Coronary artery (tissue), 2 donors: ENCODE measurements at places on chromosomes 7 and 10.

DNA sequence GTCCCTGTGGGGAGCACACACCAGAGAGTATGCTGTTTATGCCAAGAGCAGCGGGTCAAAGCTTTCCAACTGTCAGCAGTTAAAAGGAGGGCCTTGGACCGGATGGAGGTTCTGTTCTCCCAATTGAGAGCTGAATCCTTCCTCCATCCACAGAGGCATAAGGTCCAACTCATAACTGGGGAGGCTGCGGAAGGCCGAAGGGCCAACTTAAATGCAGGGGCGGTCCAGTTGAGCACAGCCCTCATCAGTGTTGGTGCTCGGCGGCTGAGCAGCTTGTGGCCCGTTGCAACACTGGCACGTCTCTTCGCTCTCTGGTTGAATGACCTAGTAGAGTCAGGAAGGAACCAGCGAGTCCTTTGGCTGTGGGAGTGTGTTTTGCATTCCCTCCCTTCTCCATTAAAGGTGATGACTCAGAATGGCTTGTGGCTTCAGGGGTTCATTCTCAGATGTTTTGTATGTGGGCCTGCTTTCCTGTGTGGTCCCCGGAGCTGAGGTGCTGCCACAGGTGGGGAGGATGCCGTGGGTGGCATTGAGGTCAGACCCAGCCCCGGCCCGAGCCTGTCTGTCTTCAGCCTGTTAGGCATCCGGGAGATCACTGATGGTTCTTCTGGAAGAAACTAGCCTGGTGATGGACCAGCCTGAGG, 44.8 kb upstream of the DMBT1 start:
- no peak for DNase-seq

DNA sequence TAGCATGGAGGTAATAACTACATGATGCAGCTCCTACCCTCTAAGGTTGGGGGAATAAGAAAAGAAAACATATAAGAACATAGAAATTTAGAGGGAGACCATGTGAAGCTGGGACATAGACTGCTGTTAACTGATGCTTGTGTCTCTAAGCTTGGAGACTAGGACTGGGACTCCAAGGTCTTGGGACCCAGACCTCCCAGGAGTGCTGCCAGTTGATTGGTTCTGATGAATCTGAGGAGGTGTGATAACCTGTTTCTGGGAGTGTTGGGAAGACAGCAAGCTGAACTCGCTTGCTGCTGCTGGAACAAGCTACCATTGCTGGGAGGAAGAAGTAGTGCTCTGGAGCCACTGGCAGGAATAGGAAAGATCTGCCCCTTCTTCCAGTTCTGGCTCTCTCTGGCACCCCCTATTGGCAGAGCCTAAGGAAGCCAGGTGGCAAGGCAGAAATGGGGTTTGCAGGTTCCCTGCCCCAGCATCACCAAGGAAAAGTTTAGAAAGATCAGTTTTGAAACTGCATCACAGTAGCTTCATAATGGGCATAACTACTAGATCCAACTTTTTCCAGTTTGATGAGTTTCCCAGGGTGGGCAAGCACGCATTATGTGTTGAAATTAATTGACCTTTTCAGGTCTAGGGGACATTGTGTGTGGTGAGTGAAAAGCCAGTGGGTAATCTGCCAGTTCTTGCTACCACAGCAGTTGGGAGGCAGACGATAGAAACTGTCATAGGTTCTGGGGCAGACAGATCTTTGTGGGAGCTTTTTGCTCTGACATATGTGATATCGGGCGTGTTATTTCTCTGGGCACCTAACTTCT, 140.7 kb downstream of the SND1 start:
- DNase-seq = no peak

DNA sequence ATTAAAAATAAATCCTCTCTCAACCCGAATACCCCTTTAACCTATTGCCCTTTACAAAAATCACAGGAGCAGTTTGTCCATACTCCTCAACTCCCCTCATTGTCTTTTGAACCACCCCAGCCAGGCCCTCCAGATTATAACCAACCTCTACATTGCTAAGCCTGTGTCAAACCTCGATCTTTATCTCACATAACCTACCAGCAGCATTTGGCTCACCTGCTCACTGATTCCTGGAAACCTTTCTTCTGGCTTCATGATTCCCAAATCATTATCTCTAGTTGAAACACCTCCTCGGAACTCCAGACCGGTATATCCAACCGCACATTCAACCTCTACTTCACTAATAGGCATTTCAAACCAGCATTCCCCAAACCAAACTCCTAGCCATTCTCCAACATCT, 11.8 kb downstream of the SEC61G start:
- no peak for DNase-seq

GRCh38 chr10:95333997-95334804, 43.4 kb upstream of the PDLIM1 start:
- peak; percentile 90 for DNase-seq

- DNase-seq = no peak
Observed at GRCh38 chr10:30811276-30812017, 181.9 kb upstream of the LYZL2 start.

DNA sequence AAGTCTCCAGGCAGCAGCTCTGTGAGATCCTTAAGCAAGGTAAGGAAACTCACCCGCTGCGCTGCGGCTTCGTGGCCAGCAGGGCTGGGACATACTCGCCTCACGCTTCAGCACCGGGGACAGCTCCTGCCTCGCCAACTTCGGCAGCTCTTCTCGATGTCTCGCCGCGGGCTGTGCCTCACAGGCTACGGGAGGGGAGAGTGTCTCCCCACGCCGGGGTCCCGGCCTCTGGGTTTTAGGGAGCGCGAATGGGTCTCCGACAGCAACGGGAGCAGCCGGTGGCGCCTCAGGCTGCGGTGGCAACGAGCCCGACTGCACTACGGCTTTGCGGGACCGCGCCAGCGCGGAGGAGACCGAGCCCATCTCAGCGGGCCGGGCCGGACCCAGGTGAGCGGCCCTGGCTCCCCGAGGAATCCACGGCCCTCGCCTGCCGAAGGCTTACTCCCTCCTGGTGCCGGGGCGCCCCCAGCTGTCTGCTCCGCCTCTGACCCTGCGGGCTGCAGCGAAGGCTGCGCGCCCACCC, 62.4 kb downstream of the LSM5 start:
- no peak for DNase-seq

DNA sequence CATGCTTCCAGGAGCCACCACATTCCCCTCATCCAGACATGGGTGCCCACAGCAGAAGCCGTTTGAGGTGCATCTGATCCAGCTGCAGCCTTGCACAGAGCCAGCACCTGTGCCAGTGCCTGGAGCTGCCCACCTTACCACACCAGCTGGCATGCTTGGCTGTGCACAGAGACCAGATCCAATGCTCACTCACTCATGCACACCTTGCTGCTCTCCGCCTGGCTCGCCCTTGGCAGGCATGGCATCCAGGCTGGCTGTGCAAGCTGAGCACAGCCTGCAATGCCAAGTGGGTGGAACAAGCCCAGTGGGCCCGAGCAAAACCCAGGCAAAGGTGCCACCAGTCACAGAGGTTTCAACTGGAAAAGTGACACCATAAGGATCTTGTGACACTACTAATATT, 66.9 kb upstream of the SEMA3A start:
- no peak for DNase-seq

DNA sequence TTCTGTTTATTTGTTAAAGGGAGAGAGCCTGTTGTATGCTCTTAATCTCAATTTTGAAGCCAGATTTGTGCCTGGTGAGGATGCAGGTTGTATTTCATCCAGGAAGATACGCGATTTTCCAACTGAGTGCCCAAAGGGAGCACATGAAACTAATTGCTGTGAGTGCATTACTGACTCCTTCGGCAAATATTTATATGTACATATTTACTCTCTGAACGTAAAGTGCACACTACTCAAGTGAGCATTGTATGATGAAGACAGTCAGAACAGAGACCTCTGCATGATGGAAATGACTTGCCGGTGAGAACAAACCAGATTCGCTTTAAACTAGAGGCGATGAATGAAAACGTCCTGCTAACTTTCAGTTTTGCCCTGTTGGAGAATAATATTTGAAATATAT, 130.1 kb downstream of the MALRD1 start:
- DNase-seq = no peak

- no peak for DNase-seq
Observed at GRCh38 chr7:88395715-88396114, 89.0 kb upstream of the STEAP4 start.

DNA sequence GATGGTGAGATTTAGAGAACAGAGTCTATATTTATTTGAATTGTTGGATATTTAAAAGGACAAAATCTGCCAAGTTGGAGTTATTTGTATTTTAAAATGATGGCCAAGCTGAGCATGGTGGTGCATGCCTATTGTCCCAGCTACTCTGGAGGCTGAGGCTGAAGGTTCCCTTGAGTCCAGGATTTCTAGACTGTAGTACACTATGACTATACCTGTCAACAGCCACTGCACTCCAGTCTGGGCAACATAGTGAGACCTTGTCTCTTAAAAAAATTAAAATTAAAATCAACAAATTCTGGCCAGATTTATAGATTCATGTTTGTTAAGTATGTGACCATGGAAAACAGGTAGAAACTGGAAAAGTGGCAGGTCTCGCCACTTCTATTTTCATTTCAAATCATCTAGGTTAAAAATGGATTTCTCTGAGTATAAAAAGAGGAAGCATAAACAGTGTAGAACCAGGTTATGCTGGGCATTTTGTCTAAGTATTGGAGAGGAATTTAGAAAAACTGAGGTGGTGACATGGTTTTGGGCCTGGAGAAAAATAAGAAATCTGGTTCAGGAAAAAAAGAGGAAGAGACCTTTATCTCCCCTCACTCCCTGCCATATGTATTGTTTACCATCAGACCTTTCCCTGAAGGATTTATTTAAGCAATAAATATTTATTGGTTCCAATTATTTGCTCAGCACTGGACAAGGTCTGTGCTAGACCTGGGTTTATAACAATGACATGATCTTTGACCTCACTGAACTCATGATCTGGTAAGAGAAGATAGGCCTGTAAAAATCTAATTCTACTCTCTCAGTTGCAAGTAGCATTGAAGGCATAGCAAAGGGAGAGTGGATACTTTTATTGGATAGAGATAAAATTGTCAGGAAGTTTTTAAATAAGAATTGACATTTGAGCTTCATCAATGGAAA, 134.2 kb downstream of the TSPAN12 start:
- no peak for DNase-seq

DNA sequence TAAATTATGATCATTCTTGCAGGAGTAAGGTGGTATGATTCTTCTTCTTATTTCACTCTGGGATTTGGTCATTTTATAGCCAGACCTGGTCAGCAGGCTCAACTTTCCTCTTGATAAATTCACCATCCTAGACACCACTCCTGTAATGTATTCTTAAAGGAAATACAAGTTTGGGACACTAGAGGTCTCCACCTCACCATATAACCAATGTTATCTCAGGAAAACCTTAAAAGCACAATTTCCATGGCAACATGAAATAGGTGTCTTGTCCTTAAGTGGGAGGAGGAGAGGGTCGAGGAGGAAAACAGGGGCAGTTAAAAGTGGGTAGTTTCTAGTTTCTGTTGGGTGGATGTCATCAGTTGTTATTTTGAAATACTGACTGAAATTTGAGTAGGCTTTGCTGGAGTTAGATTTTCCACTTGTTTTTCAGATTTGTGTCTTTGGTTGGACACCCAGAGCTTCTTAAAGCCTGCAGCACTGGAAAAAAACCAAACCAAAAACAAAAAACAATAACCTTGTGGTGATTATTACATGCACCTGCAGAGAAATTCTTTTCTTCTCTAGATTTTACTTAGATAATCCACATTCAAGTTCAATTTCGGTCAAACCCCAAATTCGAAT, 163.1 kb downstream of the PRKCQ start:
- DNase-seq = no peak

GRCh38 chr7:44797329-44798258, 1.1 kb downstream of the PPIA start:
- DNase-seq = peak; percentile 95

DNA sequence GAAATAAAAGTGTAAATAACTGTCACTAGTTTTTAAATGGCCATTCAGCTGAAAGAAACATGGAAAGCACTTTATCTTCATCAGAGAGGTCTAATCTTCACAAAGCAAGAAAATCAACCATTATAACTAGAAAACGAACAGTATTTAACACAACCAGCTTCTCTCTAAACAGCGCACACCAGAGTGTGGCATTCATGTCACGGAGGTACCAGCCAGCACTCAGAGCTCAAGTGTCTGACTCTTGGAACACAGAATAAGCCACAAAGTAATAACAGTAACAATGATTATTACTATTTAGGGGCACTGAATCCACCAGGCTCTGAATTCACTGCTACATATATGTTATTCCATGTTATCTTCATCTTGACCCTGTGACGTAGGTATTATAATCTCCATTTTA, 60.1 kb downstream of the IFIT5 start:
- DNase-seq = no peak
